G401 (cell line): ENCODE measurements at places on chromosomes 11 and 22. TPM values are rescaled to one million over a fixed set of nuclear protein-coding genes. Genes with fewer than 3 reads are reported as not detected.
A peak's percentile ranks its signal among the peaks of the same experiment; 100 is the strongest.

Gene RPLP2
- total RNA-seq = 411 and 422 TPM in 2 replicates

DNA sequence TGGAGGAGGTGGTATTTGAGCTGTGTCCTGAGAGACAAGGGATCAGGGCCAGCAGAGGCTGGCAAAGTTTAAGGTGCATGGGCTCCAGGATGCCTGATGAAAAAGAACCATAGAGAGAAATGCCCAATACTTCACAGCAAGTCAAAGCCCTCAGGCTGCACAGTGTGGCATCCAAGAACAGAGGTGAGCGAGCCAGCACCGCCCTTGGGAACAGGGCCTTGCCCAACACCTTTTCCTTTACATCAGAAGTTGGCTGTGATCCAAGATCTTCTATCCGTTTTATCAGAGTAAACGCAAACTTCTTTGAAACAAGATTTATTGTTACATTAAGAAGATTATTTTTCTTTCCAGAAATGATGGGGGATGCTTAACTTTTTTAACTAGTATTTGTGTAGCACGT, 1.4 kb downstream of the B3GNT6 start:
- no peak for DNase-seq

GRCh38 chr11:19370100-19370861, 129.5 kb upstream of the E2F8 start:
- DNase-seq = no peak

DNA sequence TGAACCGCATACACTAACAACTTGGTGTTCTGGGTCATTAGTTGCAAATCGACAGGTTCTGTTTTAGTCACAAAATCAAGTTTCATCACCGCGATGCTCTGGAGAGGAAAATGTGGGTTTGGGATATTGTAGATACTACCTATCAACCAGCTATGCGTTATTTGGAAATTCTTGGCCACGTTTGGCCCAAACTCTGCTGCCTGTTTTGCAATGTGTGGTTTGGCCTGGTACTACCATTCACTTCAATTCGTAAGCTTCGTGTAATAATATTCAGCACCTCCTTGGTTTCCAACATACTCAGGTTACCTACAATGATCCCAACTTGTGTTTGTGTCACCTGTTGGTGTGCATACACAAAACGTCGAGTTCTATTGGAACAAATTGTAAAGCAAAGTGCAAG, 16.2 kb upstream of the ACER3 start:
- DNase-seq = no peak

Gene ARSA
- total RNA-seq = 19.4 and 24.1 TPM in 2 replicates

Gene CYP2D6
- total RNA-seq = 0.95 and 3.1 TPM in 2 replicates

DNA sequence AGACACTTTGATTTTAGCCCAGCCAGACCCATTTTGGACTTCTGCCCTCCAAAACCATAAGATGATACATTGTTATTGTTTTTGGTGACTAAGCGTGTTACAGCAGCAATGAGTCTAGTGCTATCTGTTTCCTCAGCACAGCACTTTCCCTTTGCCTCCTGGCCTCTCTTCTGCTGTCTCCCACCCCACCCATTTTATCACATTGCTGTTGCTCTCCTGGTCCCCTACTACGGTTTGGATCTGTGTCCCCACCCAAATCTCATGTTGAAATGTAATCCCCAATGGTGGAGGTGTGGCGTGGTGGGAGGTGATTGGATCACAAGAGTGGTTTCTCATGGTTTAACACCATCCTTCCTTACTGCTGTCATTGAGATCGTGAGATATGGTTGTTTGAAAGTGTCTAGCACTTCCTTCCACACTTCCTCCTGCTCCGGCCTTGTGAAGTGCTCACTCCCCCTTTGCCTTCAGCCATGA, 59.8 kb upstream of the CD82 start:
- DNase-seq = no peak

DNA sequence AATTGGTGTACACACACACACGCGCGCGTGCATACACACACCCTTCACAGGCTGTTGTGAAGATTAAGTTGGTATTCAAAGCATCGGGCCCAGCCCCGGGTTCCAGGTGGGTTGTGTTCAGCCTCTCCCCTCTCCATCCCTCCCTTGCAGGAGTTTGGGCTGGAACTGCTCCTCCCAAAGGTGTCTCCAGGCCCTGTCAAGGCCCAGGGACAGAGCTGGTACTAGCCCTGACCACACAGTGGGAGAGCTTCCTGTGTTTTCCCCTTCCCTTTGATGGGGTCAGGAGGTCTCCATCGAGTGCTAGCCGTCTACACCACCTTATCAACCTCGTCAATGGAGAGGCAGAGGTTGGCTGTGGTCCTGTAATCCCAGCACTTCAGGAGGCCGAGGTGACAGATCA, 36.5 kb upstream of the CSNK1E start:
- DNase-seq = no peak

DNA sequence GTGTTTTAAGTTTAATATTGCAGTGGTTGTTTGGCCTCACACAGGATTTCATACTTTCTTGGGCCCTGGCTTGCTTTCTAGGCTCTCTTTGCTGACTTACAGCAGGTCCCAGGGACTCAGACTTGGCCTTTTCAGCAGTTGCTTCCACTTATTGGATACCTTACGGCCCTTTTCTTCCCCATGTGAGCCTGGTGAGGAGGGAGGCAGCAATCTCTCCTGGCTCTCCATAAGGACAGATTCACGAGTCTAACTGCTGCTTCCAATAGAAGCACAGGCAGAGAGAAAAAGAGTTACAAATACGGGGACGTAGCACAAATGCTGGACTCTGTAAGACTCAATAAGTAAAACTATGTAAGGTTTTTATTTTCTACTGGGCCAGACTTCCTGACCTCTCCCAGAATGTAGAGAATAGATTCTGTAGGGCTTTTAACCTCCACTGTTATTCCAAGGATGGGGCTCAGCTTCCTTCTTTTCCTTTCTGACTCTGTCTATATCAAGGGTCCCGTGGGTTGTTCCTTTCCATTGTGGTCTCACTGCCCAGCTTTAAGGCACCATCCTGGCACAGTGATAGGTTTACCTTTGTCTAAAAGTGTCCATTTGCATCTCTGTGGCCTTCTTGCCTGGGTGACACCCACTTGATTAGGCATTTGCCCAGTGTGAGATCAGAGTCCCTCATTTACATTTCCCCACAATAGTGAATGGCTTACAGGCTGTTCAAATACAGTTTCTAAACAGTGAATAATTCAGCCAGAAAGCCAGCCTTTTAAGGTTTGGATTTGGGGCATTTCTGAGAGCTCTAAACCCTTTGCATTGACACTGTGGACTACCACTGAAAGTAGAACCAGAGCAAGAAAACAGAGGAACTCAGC, 92.8 kb downstream of the RASSF10 start:
- no peak for DNase-seq

DNA sequence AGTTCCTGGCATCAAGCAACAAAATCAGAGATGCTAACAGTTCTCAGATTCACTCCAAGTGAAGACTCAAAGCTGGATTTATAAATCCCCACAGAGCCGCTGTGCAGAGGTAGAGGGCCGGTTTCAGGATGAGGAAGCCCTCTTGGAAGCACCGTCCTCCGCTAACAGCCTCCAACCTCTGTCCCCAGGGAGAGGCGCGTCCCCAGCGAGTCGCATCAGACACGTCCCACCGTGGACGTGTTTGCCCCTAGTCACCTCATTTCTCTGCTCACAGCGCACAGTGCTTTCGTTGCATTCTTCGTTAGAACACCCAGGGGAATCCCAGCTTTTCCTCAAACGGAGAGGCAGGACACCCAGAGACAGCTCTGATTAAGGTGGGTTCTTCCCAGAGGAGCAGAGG, 642.9 kb downstream of the BRD1 start:
- no peak for DNase-seq

GRCh38 chr22:37230673-37231405, 13.2 kb downstream of the RAC2 start:
- no peak for DNase-seq

- no peak for DNase-seq
Measured at GRCh38 chr11:120714438-120714837, 202.9 kb downstream of the GRIK4 start.

- no peak for DNase-seq
Measured at GRCh38 chr11:2913776-2914175, 15.4 kb downstream of the PHLDA2 start.

DNA sequence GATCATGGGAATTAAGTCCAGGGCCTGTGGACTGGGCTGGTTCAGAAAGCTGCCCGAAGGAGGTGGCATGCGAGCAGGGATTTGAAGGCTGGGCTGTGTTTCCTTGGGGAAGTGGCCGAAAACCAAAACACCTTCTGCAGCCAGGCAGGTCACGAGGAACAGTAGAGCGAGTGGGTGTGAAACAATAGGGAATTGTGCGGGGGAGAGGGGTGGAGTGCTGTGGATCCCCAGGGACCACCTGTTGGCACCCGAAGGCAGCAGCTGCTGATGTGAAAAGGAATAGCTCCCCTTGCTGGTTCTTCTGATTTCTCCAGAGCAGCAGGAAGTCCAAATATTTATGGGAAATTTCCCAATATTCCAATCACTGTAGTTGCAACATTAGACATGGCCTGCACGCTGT, 24.6 kb downstream of the TP53I11 start:
- no peak for DNase-seq

DNA sequence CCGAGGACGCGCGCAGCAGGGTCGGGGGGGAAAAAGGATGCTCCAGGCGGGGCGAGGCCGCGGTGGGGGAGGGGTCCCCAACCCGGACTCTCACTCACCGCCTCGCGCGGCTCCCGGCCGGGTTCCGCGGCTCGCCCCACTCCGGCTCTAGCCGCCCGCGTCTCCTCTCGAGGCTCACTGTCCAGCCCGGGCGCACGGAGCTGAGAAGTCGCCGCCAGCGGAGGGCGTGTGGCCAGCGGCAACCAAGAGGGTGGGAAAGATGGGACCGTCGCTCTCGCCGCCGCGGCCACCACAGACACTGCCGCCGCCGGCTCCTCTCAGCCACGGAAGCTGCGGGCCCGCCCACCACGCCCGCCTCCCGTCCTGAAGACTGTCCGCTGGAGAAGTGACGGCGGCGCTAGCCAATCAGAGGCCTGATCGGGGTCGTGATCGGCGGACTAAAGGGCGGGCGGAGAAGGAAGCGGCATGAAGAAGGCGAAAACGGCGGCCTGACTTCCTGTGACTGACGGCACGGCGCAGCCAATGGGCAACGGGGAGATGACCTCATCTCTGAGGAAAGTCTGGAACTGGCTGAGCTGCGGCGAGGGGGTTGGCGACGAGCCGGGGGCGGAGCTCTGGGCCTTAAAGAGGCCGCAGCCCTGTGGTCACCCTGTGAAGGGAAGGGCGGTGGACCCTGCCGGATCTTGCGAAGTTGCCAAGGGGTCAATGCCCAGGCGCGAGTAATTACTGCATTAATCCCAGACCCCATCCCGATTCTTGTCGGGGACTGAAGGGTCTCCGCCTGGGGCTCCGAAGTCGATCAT, at the start of gene MRTFA:
TSS of gene MRTFA (minus strand) at position 340 of the 803 bp plus-strand sequence.
- peak; percentile 100 for DNase-seq

DNA sequence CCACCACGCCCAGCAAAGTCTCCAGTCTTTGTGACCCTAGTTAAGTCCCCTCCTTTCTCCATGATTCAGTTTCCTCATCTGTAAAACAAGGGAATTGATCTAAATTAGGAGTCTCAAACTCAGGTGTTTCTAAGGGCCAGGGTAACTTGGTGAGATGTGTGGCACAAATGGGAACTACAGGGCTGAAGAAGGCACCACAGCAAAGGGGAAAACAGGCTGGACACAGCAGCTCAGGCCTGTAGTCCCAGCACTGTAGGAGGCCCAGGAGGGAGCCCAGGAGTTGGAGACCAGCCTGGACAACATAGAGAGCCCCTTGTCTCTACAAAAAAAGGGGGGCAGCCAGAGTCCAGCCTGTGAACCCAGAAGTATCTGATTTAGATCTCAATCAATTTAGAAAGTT, 15.6 kb upstream of the PATZ1 start:
- DNase-seq = no peak

GRCh38 chr11:119062779-119063178, 4.8 kb upstream of the VPS11 start:
- no peak for DNase-seq

GRCh38 chr11:118343981-118344515, at the start of gene CD3G:
Gene CD3G (plus strand): TSS chr11:118344344. CDS start chr11:118344424, 80 bp downstream.
- no peak for DNase-seq

Gene OR8G5
- total RNA-seq = not detected in 2 replicates

Gene CLDN5
- total RNA-seq = not detected in 2 replicates

DNA sequence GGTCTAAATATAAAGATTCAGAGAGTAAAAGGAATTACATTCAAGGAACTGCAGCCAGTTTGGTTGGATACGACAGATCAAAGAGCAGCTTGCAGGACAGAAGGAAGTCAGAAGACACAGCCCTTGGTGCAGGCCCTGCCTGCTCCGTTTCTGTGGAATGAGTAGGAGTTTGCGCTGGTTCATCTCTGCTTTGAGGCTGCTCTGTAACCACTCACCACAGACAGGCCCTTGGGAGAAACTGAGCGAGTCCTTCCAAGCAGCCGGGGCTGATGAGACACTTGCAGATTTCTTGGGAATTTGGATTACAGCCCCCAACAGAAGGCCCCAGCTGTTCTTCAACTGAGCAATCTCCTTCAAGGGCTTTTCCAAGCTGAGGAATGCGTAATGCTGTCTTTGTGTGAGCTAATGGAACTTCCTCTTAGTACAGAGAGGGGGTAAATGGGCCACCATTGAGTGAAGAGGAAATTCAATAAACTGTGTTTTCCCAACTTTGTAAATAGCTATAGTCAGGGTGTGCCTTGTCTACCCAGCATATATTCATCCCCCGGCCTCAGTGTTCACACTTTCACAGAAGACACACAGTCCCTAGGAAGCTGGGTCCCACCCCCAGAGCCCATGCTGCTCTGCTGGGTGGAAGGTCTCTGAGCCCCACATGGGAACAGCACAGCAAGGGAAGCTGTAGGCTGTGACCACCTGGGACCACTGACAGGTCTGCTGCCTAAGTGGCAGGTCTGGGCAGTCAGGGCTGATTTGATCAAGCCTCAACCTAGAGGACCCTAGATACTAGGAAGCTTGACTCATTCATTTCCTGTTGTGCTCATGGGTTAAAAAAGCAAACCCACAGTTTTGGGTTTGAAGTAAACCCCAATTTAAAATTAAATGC, 16.6 kb downstream of the IL10RA start:
- no peak for DNase-seq

DNA sequence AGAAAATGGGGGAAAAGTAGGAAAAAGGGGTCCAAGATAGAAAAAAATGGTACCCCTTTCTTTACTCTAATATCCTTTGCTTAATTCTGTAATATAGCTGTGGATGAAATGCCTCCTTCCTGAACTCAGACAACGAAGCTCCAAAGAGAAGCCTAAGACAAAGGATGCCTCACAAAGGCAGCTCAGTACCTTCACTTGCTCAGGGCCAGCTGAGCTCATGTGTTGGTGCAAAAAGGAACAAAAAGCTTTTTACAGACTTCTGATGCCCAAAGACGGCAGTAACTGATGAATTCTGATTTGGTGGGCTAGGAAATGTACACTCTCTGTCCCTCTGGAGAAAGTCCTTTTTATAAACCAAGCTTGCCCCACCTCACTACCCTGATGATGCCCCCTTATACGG, 77.5 kb downstream of the DENND5A start:
- DNase-seq = no peak

- DNase-seq = peak; percentile 85
Measured at GRCh38 chr11:117426297-117426685, 98.6 kb downstream of the CEP164 start.
